ENCODE measurements at places on chromosomes 7 and 10.

DNA sequence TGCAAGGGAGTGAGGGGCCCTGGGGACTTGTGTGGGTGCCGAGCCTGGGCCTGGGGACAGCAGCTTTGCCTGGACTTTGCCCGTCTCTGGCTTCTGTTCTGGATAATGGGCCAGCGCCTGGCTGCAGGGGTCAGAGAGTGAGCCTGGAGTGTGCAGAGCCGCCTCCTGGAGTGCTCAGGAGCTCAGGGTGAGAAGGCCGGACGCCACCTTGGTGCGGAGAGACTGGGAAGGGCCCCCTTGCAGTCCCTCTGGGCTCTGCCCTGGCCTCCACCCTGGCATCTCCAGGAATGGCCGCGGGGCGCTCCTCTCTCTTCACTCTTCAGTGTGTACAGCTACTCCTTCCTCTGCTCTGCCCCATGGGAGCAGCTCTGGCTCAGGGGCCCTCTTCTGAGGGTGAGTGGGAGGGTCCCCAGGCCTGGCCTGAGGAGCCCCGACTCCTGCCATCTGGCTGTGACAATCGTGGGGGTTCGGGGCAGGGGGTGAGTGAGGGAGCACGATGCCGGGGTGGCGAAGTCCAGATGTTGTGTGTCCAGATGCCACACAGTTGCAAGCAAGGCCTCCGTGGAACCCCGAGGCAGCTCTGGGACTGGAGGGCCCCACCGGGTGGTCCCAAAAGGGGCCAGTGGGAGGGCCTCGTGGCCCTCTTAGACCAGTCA is 187.1 kb downstream of the DNAJB6 start:
- no peak for DNase-seq

DNA sequence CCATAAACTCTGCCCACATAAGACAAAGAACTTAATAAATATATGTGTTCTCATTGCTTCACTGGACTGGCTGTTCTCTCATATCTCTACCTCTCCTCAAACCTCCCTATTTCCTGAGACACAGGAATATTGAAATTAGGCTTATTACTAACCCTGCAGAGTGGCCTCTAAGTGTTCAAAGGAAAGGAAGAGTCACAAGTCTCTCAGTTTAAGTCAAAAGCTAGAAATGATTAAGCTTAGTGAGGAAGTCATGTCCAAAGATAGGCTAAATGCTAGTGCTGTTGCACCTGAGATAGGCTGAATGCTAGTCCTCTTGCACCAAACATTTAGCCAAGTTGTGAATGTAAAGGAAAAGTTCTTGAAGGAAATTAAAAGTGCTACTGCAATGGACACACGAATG is 41.1 kb downstream of the GNAI1 start:
- no peak for DNase-seq

DNA sequence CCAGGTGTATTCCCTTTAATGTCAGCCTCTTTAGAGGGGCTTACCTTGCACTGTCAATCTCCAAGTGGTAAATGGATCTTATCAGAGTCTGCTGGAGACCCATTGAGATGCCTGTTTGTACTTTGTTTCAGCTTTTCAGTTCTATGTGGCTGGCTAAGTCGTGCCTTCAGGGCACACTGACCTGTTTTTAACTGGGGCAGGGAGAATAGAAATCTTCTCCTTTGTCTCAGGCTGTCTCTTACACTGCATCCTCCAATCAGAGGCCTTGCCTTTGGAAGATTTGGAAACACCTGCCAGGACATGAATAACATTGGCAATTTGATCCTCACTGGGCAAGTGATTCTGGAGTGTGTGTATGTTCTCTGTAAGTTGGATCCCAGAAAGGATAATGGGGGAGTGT is 65.0 kb downstream of the POU6F2 start:
- DNase-seq = no peak

DNA sequence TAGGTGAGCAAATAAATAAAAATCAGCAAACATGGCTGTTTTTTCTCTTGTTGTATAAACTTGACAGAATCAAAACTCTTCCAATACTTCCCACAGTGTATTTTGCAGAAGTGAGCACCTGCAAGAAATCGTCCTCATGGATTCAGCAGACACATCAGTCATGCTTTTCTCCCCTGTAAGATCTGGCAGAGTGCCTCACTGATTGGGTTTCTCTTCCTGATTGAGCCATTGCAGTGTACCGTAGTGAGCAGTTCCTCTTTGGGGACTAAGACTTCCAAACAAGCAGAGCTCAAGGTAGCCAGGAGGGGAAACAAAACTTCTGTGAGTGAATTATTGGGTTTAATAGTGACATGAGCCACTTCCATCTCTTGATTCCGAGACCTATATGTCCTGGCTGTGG is 2.2 kb upstream of the CCDC3 start:
- DNase-seq = no peak

- DNase-seq = peak; percentile 12
Observed at GRCh38 chr10:114307731-114308130, 68.7 kb downstream of the VWA2 start.

DNA sequence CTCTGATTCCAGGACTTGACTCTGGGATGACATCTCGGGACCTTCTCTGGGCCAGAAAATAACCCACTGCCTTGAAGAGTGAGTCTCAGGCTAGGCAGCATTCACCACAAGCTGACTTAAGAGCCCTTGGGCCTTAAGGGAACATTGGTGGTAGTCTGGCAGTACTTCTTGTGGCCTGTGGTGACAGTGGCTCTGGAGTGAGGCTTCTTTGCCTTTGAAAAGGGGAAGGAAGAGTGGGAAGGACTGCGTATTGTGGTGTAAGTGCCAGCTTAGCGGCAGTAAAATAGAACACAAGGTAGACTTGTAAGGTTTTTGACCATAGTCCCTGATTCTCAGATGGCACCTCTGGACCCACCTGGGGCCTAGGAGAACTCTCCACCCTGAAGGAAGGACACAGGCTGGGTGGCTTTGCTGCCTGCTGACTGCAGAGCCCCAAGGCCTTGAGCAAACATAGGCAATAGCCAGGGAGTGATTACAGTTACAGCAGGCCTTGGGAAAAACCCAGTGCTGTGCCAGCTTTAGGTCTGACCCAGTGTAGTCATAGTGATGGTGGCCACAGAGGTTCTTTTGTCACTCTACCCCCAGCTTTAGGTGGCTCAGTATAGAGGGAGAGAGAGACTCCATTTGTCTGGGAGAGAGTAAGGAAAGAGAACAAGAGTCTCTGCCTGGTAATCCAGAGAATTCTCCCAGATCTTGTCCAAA is 483.9 kb downstream of the SH2D4B start:
- no peak for DNase-seq
